ENCODE measurements at places on chromosomes 4 and X.

- no peak for DNase-seq
Measured at GRCh38 chrX:126164689-126165400, 1.2 kb downstream of the DCAF12L2 start.

DNA sequence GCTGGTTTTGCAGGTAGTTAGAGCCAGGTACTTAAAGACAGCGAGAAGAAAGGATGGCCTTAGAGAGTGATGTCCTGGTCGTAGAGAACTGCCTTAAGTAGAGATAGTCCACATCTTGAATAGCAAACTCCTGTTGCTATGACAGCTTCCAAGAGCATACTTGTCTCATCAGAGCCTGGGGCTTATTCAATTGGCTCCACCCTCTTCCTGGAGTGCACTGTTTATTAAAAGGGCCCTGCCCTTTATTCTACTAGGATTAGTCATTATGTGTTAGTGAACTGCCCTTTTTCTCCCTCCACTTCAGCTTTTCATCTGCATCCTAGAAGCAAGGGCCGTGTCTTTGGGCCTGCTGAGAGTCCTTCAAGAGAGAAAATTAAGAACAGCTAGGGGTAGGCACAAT is 94.5 kb upstream of the EOLA2 start:
- DNase-seq, result no peak

GRCh38 chrX:133913658-133914388 is 71.6 kb downstream of the GPC3 start:
- no peak for DNase-seq

DNA sequence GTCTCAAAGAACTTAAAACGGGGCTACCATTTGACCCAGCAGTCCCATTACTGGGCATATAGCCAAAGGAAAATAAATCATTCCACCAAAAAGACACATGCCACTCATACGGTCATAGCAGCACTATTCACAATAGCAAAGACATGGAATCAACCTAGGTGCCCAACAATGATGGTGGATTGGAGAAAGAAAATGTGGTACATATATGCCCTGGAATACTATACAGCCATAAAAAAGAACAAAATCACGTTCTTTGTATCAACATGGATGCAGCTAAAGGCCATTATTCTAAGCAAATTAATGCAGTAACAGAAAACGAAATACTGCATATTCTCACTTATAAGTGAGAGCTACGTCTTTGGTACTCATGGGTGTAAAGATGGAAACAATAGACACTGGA is 138.1 kb upstream of the NEIL3 start:
- DNase-seq, result no peak

DNA sequence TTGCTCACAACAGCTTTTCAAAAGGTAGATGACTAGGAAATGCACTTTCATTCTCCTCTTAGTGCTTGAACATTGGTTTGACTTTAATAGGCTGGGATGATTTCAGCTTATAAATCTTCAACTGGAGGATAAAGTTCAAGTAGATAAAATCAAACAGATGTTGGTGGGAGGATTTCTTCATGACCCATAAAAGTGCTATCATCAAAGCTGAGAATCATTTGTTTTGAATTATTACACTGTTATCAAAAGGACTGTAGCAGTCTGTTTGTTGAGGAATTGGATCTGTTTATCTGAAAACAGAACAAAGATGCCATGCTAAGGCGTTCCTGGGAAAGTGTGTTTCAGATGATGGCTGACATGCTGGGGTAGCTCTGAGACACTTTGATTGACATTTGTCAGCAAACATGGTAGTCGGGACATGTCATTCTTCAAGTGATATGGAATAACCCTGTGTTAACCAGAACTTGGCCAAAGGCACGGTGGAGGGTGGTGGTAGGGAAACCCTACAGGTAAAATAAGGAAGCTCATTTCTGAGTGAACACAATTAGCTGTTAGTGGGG is 304.0 kb upstream of the PITX2 start:
- DNase-seq, result no peak

DNA sequence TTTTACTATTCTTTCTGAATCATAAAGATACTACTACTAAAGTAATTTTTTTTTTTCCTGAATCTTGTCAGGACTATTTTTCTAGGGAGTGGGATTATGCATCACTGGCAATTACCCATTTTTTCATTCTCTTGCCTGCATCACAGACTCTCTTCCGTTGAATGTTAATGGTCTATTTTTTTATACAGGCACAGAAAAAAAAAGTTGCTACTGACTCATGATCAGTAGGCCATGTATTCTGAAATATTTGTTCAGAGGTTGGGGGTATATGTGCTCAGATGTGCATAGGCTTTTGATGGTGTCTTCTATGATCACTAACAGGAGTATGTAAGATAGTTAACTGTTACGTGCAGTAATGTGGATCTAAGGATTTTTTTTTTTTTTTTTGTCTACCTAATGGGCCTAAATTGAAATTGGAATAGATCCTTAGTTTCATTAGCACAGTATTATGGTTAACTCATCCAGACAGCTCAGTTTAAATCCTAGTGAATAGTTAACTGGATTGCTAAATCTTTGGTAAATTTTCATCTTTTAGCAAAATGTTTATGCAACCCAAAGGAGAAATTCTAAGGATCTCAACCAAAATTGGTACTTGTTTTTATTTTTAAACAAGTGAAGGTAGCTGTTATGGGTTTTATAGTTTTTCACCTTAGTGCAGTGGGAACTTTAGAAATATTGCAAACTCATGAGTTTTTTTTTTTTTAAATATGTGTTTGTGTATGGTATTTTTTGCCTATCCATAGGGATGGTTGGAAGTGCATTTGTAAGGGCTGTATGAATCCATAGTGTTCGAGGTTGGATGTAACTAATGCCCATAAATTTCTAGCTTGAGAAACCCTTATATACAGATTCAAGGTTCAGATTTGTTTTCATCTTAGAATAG is 12.1 kb downstream of the BMP2K start:
- DNase-seq, result no peak

DNA sequence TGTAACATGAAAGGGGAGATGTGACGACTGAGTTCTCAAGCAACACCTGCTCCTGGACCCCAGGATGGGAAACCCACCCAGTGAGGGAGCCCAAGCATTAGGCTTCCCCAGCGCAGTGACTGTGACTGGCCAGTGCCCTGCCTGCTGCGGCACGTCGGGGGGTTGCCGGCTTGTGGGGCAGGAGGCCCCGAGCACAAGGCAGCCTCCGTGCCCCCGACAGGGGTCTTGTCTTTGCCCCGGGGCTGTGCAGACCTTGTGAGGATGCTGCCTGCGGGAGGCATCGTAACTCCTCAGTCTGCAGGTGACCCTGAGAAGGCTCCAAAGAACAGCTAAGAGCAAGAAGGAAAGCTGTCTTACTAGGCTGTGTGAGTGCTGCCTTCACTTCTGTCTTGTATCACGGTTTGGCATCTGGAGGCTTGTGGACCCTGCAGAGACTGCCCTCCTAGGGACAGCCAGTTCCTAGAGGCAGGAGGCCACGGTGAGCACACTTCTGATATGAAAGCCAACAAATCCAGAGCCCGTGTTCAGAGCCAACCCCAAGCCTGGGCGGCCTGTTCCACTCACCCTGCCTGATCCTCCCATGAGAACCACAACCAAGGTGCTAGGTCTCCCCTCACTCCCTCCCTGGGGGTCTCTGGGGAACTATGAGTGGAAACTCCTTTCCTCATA is 47.7 kb downstream of the FGFRL1 start:
- no peak for DNase-seq

- DNase-seq, result no peak
Measured at GRCh38 chr4:15894921-15895916, 43.3 kb downstream of the FGFBP1 start.

GRCh38 chr4:127327491-127327890 is 305.3 kb upstream of the INTU start:
- no peak for DNase-seq

GRCh38 chr4:15161439-15161838 is 159.2 kb downstream of the CPEB2 start:
- no peak for DNase-seq

- no peak for DNase-seq
Measured at GRCh38 chr4:155241664-155242063, 33.2 kb downstream of the NPY2R start.

DNA sequence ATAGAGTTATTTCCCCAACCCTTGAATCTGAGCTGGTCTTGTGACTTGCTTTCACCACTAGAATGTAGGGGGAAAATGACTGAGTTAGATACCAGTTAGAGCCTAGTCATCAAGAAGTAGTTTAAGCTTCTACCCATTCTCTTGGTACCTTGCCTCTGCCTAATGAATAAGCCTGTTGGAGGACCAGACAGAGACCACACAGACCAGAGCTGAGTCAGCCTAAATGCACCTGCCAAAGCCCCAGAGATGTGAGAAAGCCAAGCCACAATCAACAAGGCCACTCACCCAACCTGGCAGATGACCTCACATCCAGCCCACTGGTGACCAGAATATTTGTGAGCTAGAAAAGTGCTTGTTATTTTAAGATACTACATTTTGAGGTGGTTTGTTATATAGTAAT is 85.2 kb upstream of the DCLK2 start:
- no peak for DNase-seq

GRCh38 chrX:9785254-9785943 is 830 bp upstream of the SHROOM2 start:
- DNase-seq, result no peak
